ENCODE measurements at places on chromosomes 5 and 9.
A peak's percentile ranks its signal among the peaks of the same experiment; 100 is the strongest.

GRCh38 chr9:124761710-124762109, 9.4 kb downstream of the NR6A1 start:
- DNase-seq: no peak

DNA sequence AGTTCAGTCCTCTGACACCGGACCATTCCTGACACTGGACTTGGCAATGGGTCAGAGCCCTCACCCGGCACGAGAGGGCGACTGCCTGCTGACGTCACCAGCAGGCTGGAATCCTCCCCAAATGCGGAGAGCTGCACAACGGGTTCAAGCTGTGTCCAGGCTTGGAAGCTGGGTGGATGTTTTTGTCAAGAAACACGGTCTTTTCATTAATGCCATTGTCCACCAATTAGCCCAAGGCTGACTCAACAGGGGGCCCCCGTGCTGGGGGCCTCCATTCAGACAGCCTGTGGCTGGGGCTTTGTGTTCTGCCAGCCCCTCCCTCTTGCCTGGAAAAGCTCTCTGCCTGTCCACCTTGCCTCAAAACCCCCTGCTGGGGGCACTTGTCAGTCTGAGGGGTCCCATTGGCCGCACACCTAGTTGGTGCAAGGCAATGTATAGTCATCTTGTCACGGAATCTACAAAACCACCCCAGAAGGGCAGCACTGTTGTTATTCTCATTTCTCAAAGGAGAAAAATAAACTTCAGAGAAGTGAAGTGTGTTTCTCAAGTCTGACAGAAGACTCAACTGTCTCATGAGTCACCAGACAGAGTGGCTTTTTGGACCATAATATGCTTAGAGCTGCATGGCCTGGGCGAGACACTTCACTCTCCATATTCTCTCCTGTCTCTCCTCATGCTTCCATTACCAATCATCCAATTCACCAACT, 24.6 kb downstream of the NDUFA8 start:
- no peak for DNase-seq

- DNase-seq: peak; percentile 71
Measured at GRCh38 chr5:1536322-1536845, 12.6 kb upstream of the LPCAT1 start.

DNA sequence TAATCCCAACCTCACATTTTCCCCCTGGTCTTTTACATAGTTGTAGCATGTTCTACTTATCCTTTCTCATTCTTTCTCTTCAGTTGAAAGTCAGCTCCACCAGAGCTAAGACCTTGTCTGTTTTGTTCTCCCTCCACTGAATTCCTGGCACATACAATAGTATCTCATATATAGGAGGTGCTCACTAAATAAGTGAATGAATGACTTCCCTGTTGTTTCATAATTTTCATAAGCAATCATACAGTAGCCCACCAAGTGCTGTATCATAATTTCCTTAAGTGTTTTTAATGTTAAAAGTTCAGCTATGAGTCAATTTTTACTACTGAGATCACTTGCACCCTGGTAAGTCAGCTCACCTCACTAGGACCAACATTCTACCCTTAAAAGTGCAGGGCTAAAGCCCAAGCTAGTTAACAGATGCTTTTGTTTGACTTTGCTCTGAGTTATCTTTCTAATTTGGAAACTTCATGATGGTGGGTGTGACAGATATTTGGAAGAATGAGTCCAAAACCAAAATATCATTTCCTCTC, 27.6 kb downstream of the TMEM245 start:
- no peak for DNase-seq

- DNase-seq: no peak
Measured at GRCh38 chr9:6876195-6876894, 118.6 kb downstream of the KDM4C start.

GRCh38 chr5:77947041-77947428, 170.9 kb upstream of the TBCA start:
- no peak for DNase-seq

DNA sequence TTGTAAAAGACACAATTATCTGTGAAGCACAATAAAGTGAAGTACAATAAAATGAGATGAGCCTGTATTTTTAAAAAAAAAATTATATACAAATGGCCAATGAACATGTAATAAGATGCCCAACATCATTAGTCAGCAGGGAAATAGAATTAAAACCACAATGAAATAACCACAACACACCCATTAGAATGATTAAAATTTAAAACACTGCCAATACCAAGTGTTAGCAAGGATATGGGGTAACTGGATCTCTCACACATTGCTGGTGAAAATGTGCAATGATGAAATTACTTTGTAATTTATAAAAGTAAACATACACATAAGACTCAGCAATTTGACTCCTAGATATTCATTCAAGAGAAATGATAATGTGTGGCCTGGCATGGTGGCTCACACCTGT, 62.8 kb downstream of the SHOC1 start:
- no peak for DNase-seq

DNA sequence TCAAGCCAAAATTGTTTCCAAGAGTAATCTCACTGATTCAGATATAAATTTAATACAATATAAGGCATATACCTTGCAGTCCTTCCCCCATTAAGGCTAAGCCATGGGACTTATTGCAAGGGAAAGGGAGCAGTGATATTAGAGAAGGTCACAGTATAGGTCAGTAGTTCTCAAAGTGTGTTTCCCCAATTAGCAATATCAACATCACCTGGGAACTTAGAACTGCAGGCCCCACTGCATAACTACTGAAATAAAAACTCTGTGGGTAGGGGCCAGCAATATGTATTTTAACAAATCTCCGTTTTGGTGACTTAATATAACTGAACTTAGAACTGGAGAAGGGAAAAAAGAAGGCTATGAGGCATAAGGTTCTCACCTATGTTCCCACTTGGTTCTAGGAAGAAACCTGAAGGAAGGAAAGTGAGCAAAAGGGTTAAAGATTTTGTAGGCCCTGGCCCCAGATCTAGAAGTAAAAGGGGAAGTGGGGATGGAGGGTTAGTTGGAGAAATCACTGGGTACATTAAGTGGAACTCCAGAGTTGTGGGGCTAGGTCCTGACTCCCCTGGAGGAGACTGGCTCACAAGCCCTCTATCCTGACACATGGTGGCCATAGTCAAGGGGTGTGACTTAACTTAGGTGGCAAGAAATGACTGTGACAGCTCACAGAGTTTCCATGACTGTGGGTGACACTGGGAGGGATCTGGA, 40.7 kb downstream of the WDR36 start:
- no peak for DNase-seq

DNA sequence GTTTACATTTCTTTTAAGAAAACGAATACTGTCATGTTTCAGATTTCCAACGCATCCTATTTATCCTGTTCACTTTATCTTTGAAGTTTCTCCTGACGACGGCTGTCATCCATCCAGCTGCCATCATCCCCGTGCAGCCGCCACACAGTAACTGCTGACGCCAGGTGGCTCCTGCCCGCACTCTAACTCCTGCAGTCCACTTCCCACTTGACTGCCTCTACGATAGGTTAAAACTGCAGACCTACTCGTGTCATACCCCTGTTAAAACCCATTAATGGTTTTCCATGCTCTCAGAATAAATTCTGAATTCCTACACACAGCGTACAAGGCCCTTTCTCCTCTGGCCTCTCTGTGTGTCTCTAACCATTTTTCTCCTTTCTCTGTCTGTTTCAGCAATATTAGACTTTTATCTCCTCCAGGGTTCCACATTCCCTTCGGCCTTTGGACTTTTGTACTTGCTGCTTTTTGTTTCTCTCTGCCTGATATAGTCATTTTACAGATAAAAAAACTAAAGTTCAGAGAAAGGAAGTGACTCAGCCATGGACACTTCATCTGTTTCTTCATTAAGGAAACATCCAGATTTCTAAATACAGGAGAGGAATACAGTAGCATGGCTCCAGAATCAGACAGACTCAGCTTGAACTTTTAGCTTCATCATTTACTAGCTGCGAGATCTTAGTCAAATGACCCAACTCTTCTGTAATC, 84.9 kb downstream of the ADAMTS12 start:
- no peak for DNase-seq

DNA sequence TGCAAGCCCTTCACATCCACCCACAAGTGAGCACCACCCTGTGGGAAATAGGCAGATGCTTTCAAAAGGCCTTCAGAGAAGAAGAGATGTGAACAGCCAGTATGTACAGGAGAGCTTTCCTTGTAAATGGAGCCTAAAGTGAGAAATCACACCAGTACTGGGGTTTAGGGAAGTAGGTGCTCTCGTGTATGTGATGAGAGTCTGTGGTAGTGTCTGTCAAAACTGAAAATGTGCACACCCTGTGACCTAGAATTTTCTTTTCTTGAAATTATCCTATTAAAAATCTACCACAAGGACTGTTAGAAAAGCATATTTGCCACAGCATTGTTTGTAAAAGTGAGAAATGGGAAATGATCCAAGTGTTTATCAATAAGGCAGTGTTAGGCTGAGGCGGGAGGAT, 16.6 kb downstream of the OTULINL start:
- DNase-seq: no peak

GRCh38 chr5:100188339-100188738, 346.8 kb upstream of the FAM174A start:
- DNase-seq: no peak

GRCh38 chr5:140169410-140169809, 5.6 kb upstream of the CYSTM1 start:
- DNase-seq: no peak

GRCh38 chr9:131994364-131995125, 85.1 kb downstream of the MED27 start:
- no peak for DNase-seq

- peak; percentile 87 for DNase-seq
Measured at GRCh38 chr5:16616536-16617273, at the start of gene RETREG1. TSS of gene RETREG1 (minus strand) at chr5:16616997. CDS start at chr5:16616971, 26 bp downstream.

- DNase-seq: no peak
Measured at GRCh38 chr5:180160215-180160614, 48.8 kb downstream of the RASGEF1C start.

DNA sequence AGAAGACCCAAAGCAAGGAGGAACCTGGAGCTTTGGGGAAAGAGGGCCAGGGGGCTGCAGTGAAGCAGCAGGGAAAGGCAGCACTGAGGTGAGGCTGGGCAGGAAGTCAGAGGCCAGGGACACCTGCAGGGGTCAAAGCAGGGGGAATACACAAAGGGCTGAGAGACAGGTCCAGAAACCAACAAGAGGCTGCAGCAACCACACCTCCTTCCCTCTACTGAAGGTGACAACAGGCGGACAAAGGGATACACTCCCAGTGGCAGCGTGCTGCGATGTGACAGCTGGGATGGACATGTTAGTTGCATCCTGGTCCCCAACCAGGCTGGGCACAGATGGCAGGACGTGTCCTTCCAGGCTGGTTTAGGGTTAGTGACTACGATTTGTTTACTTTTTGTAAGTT, 12.6 kb downstream of the CFAP77 start:
- no peak for DNase-seq

DNA sequence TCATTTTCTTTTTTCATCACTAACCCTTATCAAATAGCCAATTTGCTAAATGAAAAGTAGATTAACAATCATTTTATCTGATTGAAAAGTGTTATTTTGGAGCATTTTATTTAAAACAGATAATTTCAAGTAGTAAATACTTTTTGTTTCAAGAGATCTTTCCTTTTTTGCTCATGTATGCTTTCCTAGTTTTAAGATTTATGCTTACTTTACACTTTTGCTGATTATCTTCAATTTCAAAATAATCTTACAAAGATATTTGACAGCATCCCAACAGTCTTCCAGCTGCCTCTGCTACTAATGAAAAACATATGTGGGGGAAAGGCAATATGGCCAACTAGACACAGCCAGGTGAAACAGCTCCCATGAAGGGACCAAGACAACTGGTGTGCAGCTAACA, 1027.3 kb upstream of the CDH9 start:
- no peak for DNase-seq

GRCh38 chr5:89983216-89983615, 426.3 kb downstream of the CETN3 start:
- DNase-seq: no peak

DNA sequence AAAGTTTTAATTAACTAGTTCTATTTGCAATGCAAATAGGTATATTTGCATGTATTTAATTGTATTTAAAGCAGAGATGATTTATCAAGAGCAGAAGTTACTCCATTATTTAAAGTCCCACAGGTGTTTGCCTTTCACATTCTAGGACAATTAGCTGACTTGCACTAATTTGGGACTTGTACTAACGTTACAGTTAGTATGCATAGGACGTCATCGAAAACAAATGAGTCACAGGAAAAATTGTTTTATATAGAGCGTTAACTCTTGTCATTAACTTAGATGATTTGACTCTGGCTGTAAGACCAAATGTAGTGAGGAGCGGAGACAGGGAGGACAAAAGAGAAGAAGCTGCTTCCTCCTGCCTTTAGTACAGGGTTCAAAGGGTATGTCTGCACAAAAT, 126.1 kb upstream of the IFNE start:
- DNase-seq: no peak

DNA sequence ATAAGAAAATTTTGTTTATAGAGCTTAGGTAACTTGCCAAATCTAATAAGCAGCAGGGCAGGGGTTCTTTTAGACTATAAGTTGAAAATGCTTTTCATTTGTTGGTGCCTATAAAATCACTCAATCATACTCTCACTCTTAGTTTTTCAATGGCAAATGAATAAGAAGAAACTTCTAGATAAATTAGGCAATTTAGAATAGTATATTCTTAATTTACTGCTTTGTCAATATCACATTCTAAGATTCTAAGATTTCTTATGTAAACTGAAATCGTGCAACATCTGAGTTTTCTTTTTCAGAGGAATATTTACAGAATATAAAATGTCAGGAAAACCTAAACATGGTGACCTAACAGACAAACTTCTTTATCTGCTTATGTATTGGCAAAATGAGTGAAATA, 849.0 kb downstream of the DTWD2 start:
- no peak for DNase-seq

GRCh38 chr5:59496524-59497134, 396.9 kb downstream of the PDE4D start:
- DNase-seq: no peak

DNA sequence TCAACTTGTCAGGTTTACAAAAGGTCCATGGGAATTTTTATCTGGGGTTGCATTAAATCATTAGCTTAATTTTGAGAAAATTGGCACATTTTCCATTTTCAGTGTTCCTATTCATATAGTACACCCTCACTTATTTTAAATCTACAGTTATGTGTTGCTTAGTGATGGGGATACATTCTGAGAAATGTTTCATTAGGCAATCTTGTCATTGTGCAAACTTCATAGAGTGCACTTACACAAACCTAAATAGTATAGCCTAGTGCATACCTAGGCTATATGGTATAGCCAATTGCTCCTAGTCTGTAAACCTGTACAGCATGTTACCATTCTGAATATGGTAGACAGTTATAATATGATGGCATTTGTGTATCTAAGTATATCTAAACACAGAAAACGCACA, 19.8 kb upstream of the FAM151B start:
- DNase-seq: no peak

- DNase-seq: no peak
Measured at GRCh38 chr9:77912895-77913693, 118.5 kb downstream of the GNAQ start.

DNA sequence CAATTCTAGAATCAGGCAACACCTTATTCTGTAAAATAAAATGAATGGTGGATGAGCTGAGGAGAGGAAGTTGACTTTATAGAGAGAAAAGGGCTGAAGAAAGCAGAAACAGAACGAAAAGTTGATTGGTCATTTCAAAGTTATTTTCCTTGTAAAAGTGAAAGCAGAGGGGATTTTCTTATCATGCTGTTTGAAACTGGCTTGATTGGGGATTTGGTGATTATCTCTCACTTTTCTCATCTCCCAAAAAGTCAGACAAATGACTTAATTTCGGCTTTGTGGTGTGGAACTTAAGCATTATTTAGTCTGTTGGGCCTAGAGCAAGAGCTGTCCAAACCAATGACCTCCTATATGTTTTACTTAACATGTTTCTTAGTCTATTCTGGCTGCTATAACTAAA, 60.5 kb upstream of the ITGA2 start:
- DNase-seq: no peak

GRCh38 chr5:160363211-160363610, 7.2 kb downstream of the C1QTNF2 start:
- no peak for DNase-seq

- DNase-seq: no peak
Measured at GRCh38 chr9:105993116-105993854, 298.9 kb downstream of the TMEM38B start.
